Fibroblast of skin of right biceps (primary cell): ENCODE measurements at places on chromosomes 2 and 18.

DNA sequence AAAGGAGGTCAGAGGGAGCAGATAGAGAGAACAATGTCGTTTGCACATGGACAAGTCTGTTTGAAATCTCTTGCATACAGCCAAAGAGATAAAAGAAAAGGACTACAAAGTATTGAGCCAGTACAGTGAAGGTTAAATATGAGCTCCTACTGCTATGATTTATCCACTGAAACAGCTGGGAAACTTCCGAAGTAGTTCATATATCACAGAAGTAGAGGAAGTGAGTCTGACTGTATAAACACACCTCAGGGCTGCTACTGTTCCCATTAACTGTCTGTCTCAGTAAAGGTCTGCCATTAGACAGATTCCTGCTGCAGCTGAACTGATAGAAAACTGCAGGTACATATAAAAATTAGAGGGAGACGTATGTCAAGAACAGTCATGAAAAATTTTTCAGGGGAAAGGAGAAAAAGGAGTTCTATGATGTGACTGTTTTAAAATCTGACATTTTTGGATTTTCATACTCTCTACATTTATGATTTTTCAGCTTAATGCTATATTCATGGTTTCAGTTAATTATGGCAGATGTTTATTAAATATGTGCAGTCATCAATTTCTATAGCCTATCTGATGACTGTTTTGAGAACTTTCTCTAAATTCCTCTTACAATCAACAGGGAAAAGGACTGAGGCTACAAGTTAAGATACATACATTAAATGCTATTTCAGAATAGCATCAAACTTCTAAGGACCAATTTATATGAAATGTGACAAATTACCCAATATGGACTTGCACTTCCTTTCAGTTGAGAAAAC lies 364.7 kb downstream of the ERBB4 start:
- DNase-seq = no peak

GRCh38 chr18:37847544-37847943 lies 281.9 kb upstream of the CELF4 start:
- DNase-seq = no peak

GRCh38 chr2:192029089-192029488 lies 165.6 kb downstream of the TMEFF2 start:
- peak; percentile 16 for DNase-seq

DNA sequence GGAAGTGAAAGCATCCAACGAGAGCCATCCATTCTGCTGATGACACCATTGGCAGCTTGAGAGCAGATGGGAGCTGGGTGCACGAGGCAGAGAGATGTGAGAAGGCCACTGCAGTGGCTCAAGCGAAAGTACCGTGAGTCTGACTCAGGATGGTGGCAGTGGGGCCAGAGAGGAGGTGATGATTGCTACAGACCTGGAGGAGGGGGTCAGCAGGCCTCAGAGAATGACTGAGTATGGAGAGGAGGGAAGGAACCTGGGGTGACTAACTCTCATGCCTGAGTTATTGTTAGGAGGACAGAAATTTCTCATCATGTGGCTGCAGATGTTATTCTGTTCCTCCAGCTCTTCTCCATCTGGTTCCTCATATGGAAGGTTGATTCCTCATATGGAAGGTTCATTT lies 8.8 kb upstream of the ZBTB7C start:
- peak; percentile 14 for DNase-seq

GRCh38 chr2:75408771-75409170 lies 152.0 kb downstream of the EVA1A start:
- DNase-seq = no peak

DNA sequence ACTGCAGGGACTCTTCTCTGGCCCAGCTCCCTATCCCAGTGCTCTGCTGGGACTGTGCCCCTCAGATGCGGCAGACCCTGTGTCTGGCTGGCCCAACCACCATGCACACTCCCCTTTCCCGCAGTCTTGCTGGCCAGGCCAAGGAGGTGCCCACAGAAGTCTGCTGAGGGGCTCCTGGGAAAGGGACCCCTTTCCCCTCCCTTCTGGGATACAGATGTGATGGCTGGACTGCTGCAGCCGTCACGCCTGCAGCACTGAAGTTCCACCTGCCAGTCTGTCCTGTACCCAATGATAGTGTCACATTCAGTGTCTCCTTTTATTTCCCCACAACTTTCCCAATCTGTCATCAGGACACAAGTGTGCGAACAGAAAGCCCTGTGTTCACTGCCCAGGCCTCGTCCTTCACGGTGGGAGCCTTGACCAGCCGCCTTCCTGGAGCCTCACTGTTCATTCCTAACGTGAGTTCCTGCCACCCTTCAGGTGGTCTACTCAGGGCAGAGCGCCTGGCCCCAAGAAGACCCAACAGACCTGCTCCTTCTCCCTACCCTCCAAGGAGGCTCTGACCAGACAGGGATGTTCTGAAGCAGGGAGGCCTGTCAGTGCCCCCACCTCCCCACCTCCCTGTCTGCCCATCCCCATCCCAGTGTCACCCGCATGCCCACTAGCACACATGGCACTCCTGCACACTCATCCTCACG lies 47.1 kb downstream of the ANKMY1 start:
- DNase-seq = no peak

GRCh38 chr2:86562922-86563649 lies at the start of gene CHMP3:
Gene CHMP3 (minus strand): TSS chr2:86563443. CDS start chr2:86563348, 95 bp downstream.
- DNase-seq = peak; percentile 97

- peak; percentile 49 for DNase-seq
These were observed 267.9 kb upstream of the TNP1 start for GRCh38 chr2:217127744-217128143.
